Fibroblast of skin of right quadriceps (primary cell): ENCODE measurements at places on chromosomes 16 and 17.
A peak's percentile ranks its signal among the peaks of the same experiment; 100 is the strongest.

DNA sequence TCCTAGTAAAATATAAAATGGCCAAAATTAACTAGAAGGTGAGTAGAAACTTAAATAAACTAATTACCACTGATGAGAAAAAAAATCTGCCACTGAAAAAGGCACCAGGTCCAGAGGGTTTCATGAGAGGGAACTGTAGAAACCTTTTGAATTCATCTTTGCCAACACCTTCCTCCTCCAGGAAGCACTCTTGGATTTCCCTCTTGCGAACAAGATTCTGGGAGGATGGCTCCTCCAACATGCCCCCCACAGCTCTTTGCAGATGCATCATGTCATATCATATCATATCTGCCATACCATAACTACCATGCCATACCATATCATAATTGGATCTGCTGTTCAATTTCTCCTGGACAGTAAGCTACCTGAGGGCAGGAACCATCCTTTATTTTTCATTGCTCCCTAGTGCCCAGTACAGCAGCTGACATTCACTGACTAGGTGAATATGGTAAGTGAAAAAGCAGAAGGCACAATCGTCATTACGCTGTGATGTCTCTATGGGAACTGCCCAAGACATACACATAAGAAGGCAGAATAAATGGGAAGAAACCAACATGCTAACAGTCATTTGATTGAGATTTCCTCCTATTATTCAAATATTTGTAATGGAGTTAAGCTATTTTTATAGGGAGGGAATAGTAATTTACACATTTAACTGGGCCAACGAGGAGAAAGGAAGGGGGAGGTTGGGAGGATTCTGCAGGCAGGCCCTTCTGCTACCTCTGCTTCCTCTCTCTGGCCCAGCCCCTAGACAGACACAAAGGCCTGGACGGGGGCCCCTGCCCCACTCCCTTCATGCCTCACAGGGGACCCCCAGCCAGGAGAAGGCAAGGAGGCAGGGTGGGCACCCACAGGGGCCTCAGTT lies 110.1 kb upstream of the SMURF2 start:
- no peak for DNase-seq

GRCh38 chr17:44552361-44552760 lies 4.9 kb upstream of the FZD2 start:
- DNase-seq: no peak

GRCh38 chr16:66905633-66906539 lies 12.8 kb downstream of the CDH16 start:
- DNase-seq: no peak

- DNase-seq: peak; percentile 13
Measured at GRCh38 chr17:35614810-35615209, 27.7 kb downstream of the AP2B1 start.

DNA sequence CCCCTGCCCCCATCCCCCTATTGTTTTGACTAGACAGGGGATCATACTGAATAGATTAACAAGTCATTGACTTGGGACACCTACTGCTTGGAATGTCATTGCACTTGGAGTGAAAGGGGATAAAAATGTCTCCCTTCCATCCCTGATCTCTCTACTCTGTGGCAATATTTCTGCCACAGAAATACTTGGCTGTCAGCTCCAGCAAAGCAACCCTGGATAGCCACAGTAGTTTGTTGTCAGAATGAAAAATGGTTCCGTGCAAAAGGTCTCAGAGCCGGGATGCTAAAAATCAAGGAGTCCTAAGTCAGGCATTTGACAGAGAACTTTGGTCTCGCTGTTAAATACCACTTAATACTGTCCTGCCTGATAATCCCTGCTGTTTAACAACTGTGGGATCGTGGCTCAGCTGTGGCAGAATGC lies 722.0 kb upstream of the SOX9 start:
- DNase-seq: peak; percentile 68

- no peak for DNase-seq
Measured at GRCh38 chr17:79587945-79588344, 22.9 kb downstream of the RBFOX3 start.

- DNase-seq: no peak
Measured at GRCh38 chr17:48187872-48188608, 80.5 kb downstream of the SNX11 start.

DNA sequence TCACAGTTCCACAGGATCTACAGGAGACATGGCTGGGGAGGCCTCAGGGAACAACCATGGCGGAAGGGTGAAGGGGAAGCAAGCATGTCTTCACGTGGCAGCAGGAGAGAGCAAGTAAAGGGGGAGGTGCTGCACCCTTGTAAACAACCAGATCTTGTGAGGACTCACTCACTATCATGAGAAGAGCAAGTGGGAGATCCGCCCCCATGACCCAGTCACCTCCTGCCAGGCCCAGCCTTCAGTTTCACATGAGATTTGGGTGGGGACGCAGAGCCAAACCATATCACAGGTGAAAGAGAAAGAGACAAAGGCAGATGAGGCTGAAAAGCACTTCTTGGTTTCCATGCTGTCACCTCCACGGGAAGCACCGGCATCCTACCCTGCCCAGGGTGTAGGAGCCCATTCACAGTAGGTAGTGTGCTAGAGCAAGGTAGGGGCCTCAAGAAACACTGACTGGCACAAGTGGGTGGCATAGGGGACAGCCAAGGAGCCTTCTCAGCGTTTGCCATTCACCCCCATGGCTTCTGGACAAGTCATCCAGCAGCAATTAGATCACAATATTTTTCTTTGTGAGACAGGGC lies 6.6 kb downstream of the NARF start:
- DNase-seq: no peak

DNA sequence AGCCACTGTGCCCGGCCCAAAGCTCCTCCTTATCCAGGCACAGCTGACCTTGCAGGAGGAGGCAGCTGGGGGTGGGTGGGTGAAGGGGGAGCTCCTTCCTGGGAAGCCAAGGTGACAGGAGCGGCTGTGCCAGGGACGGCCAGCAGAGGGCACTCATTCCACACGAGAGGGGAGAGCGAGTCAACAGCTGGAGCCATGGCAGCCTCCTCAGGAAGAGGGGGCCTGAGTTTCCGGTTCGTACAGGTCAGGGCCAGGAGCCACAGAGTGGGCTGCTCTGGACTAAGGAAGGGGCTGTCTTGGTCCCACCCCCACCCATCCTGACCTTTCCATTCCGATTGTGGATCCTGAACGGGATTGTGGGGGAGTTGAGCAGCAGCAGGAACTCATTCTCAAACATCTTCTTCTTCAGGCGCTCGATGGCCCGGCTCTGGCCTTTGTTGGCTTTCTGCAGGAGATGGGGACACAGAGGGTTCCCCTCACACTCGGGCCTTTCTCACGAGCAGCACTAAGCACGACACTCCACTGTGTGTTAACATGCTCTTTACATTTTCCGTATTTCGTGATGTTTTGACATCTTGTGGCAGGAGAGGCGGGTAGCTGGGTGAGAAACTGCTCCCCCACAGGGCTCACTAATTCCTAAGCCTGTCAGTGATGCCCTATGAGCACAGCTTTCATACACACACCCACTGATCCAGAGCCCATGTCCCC lies 61.6 kb downstream of the TIMM22 start:
- DNase-seq: no peak

DNA sequence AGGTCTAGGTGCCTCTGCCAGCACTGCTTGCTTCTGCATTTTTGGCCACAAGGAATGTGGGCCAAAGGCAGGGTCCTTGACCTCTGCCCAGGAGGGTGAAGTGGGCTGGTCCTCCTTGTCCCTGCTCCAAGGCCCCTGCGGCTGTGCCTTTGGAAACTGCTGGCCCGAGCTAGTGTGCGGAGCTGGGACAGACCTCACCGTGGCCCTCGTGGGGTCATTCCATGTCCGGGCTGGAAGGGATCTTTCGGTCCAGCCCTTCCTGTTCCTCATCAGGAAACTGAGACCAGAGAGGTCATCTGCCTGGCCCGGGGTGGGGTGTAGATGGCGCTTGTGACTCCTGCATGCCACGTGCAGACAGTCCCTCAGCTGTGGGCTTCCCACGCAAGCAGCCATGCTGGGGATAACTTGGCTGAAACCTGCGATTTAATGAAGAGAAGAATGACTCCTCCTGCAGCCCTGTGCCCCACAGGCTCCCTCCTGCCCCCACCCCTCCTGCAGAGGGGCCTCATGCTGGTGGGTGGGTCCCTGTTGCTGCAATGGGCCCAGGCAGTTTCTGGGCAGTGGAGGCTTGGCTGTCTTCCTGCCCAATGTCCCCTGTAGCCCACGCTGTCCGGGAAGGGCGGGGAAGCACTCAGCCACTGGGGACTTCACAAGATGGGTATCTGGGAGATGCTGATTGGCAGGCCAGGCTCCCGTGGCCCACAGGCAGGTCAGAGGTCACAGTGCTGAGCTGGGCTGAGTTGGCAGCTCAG lies 245.2 kb downstream of the SEC14L1 start:
- no peak for DNase-seq

DNA sequence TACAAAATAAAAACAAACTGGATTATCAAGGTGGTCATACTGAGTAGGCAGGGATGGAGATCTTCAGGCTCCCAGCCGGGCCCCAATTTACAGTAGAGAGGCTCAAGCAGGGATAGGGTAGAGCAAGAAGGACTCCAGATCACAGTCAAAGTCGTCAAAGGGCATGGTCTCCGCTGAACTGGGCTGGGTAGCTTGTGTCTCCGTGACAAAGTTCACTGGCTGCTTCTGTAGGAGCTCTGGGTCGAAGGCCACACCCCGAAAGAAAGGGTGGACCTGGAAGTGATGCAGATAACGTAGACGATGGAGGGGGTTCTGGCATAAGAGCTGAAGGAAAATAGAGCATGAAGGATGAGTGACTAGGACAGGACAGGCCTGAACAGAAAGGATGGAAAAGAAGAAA lies 3.6 kb downstream of the RSKR start:
- no peak for DNase-seq

DNA sequence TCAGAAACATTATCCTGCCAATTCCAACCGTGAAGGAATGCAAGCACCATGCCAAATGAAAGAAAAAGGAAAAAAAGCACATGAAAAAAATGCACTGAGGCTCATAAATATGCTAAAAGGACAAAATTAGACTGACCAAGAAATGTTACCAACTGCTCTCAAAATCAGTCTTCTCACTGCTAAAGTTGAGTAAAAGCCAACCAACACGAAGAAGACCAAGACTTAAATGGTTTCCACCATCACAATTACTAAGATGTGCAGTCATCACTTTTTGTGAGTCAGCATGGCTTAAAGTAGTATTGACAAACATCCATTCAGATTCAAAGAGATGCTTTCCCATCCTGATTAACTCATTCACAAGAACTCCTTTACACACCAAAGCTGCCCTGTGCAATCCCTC lies 16.4 kb downstream of the CDYL2 start:
- peak; percentile 31 for DNase-seq

GRCh38 chr17:56739376-56739775 lies 94.3 kb downstream of the C17orf67 start:
- peak; percentile 38 for DNase-seq

GRCh38 chr17:7644775-7645174 lies 6.0 kb upstream of the ATP1B2 start:
- DNase-seq: no peak

- peak; percentile 28 for DNase-seq
Measured at GRCh38 chr17:5800646-5801045, 216.3 kb upstream of the NLRP1 start.

GRCh38 chr16:739560-740458 lies 988 bp downstream of the CIAO3 start:
- no peak for DNase-seq

DNA sequence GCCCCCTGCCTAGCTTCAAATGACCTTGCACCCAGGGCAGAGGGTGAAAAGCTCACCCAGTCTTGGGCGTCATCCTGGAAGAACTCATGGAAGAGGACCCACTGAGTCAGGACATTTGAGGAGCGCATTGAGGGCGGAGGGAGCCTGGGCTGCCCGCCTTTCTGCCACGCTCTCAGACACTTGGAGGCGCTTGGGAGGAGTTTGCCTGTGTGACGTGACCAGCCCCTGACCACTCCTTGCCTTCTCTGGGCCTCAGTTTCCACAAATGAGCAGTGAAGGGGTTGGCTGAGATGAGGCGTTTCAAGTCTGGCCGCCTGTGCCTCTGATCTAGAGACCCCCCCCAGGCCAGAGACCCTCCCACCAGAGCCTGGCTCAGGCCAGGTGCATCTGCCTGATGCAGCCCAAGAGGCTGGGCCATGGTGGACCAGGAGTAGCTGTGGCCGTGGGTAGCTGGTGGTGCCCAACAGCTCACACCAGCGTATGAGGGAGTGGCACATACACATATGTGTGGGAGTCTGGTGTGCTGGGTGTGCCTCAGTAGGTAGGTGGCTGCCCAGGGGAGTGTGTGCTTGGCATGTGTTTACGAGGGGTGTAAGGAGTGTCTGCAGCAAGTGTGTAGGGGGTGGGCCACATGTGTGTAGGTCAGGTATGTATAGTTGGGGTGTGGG lies 80.2 kb upstream of the TOB1 start:
- no peak for DNase-seq

DNA sequence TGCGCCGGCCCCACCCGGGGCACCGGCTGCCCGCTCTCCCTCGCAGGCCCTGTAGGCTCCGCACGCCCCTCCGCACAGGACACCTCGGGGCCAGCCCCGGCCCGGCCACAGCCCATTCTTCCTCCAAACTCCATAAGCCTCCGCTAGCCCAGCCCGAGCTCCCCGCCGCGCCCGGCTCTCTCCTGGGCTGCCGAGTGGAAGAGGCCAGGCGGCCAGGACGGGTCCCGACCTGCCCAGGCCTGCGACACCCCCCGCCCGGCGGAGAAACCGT lies 397 bp downstream of the NCOR1 start:
- DNase-seq: no peak

DNA sequence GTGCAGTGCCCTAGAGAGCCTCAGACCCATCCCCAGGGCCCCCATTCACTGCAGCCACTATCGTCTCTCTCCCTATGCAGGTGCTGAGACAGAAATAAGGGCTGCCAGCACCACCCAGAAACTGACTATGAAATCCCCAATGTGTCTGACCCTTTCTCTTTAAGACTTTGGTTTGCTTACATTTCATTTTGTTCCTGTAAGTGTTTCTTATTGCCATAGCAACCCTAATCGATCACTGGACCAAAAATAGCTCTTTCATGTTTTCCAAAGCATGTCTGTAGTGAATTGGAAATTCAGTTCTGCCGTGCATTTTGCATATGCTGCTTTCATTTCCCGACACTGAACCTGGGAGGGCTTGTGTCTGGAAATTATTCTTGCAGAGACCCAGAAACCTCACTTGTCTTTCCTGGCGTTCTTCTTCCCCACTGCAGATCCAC lies 148.7 kb upstream of the NOL11 start:
- DNase-seq: no peak
